Activated T-cell treated with anti-CD3 and anti-CD28 coated beads, Interleukin-2, amount 50 U/mL, for 72 hours (primary cell): ENCODE measurements at places on chromosomes 13 and 19. TPM values are rescaled to one million over a fixed set of nuclear protein-coding genes. Genes with fewer than 3 reads are reported as not detected.
A peak's percentile ranks its signal among the peaks of the same experiment; 100 is the strongest.

The CBARP gene
- total RNA-seq = 0.38 TPM

The NALCN gene
- total RNA-seq = not detected

The KCNN1 gene
- 1.2 TPM for total RNA-seq

The SRRM5 gene
- total RNA-seq = 1.7 TPM

The ZNF491 gene
- total RNA-seq = 2.4 TPM

The TEAD2 gene
- total RNA-seq = not detected

The KLK14 gene
- total RNA-seq = 1.2 TPM

- DNase-seq = no peak
- H3K27me3 ChIP-seq = no peaks in the 10 kb centered on the region
- H3K4me1 ChIP-seq = no peaks in the 10 kb centered on the region
- no peak overlapping the region for H3K27ac ChIP-seq
Observed at GRCh38 chr19:56884441-56884840, 43.9 kb upstream of the PEG3 start.

DNA sequence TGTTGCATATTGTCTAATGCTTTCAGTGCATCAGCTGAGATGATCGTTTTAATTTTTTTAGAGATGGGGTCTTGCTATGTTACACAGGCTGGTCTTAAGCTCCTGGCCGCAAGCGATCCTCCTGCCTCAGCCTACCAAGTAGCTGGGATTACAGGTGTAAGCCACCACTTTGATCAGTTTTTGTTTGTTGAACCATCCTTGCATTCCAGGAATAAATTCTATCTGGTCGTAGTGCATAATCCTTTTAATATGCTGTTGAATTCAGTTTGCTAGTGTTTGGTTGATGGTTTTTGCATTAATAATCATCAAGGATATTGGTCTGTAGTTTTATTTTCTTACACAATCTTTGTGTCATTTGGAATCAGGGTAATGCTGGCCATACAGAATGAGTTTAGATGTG is 4.4 kb downstream of the ZNF211 start:
- peaks cover 62% of the 10 kb centered on the region for H3K36me3 ChIP-seq
- no peak overlapping the region for H3K27ac ChIP-seq
- DNase-seq = no peak
- H3K27me3 ChIP-seq = no peaks in the 10 kb centered on the region

- H3K27ac ChIP-seq = peak overlapping the region; percentile 98
- H3K4me3 ChIP-seq = peak overlapping the region; percentile 76
- peaks cover 16% of the 10 kb centered on the region for H3K36me3 ChIP-seq
- peaks cover 95% of the 10 kb centered on the region for H3K4me1 ChIP-seq
- no peaks in the 10 kb centered on the region for H3K27me3 ChIP-seq
- no peak for DNase-seq
Observed at GRCh38 chr13:99315186-99315585, 8.0 kb upstream of the GPR183 start.

DNA sequence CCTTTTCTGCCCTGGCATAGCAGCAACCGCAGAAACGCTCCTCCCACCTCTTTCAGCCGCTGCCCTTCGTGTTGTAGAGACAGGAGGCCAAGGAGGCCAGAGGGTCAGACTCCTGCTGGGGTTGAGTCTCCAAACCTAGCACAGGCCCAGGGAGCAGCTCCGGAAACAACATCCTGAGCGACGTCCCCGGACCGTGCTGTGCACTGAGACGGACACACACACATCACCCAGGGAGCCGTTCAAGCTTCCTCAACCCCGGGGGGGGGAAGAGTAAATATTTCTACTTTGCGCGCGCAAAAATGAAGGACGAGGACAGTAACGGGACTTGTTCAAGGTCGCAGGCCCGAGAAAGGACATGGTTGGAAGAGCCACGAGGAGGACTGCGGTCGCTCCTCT is 657 bp downstream of the ZNF550 start:
- DNase-seq = peak; percentile 27
- H3K36me3 ChIP-seq = peaks cover 48% of the 10 kb centered on the region
- H3K27ac ChIP-seq = peak overlapping the region; percentile 92
- no peaks in the 10 kb centered on the region for H3K27me3 ChIP-seq
- peaks cover 29% of the 10 kb centered on the region for H3K4me1 ChIP-seq

DNA sequence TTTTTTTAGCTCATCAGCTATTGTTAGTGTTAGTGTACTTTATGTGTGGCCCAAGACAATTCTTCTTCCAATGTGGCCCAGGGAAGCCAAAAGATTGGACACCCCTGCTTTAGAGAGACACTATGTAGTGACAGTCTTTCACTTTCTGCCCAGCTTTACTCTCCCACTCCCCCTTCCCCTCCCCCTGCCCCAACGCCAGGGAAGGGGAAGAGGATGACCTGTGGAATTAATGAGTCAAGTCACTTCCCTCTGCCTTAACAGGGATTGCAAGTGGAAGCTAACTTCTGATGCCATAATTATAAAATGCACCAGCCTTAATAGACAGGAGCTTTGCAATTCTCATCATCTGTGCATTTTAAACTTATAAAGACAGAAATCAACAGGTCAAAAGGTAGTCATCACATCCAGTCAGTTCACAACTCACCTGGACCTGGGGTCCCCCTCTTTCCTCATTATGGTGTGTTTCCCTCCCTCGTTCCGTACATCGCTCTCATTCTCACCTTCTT is 1.6 kb downstream of the ZNF415 start:
- peak overlapping the region; percentile 78 for H3K4me3 ChIP-seq
- peaks cover 23% of the 10 kb centered on the region for H3K36me3 ChIP-seq
- peaks cover 11% of the 10 kb centered on the region for H3K27me3 ChIP-seq
- H3K4me1 ChIP-seq = peaks cover 24% of the 10 kb centered on the region
- no peak for DNase-seq

- H3K4me3 ChIP-seq = peak overlapping the region; percentile 72
- no peak for DNase-seq
- peaks cover 16% of the 10 kb centered on the region for H3K27me3 ChIP-seq
- H3K27ac ChIP-seq = no peak overlapping the region
- no peaks in the 10 kb centered on the region for H3K36me3 ChIP-seq
- H3K4me1 ChIP-seq = peaks cover 25% of the 10 kb centered on the region
Observed at GRCh38 chr19:7831452-7831851, 1.4 kb downstream of the EVI5L start.

DNA sequence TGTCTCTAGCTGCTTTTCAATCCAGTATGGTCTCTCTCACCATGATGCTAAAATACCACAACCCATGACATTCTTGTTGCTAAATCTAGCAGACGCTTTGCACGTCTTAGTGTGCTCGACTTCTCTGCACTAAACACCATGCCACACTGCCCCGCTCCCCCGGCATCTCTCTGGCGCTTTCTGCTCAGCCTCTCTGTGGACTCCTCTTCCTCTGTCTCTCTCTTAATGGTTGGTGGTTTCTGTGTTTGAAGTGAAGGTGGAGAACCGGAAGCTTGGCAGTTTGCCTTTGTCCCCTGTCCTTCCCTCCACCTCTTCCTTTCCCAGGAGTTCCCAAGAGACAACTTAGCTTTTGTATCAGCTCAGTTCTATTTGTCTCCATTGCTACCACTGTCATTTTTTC is 8.8 kb downstream of the ERCC5 start:
- H3K4me3 ChIP-seq = peak overlapping the region; percentile 38
- no peak for DNase-seq
- no peaks in the 10 kb centered on the region for H3K27me3 ChIP-seq
- H3K4me1 ChIP-seq = peaks cover 48% of the 10 kb centered on the region
- H3K36me3 ChIP-seq = peaks cover 12% of the 10 kb centered on the region

- H3K36me3 ChIP-seq = no peaks in the 10 kb centered on the region
- H3K27ac ChIP-seq = no peak overlapping the region
- no peak overlapping the region for H3K4me3 ChIP-seq
Observed at GRCh38 chr13:84641491-84641890, 759.2 kb upstream of the SLITRK1 start.

DNA sequence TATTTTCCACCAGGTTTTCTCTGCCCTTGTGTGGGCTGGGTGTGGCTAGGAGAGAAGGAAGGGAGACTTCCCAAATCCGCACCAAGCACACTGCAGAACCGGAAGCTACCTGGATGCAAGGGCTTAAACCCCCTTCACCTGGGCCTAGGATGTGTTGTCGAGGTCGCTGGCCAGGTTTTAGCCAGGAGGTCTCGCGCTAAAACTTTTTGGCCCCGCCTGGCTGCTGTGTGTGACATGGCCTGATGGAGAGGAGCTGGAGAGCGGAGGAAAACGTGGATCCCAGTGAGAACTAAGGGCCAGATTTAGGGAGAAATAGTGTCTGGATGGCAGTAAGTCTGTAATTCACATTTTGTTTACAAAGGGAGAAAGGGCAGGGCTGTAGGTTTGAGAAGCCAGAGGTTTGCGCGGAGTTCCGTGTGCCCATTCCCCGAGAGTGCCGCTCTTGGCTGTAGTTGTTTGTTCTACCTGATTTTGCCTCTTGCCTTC is 3.1 kb upstream of the TSHZ3 start:
- no peak for DNase-seq
- peaks cover 57% of the 10 kb centered on the region for H3K4me1 ChIP-seq
- no peak overlapping the region for H3K27ac ChIP-seq
- peak overlapping the region; percentile 94 for H3K4me3 ChIP-seq

- H3K27me3 ChIP-seq = no peaks in the 10 kb centered on the region
- H3K36me3 ChIP-seq = no peaks in the 10 kb centered on the region
- no peak overlapping the region for H3K4me3 ChIP-seq
- H3K27ac ChIP-seq = no peak overlapping the region
- H3K4me1 ChIP-seq = no peaks in the 10 kb centered on the region
- DNase-seq = no peak
Observed at GRCh38 chr13:112994084-112994780, 25.2 kb downstream of the MCF2L start.

- peak overlapping the region; percentile 84 for H3K4me3 ChIP-seq
- H3K27me3 ChIP-seq = no peaks in the 10 kb centered on the region
- DNase-seq = peak; percentile 71
- H3K36me3 ChIP-seq = peaks cover 22% of the 10 kb centered on the region
- peaks cover 61% of the 10 kb centered on the region for H3K4me1 ChIP-seq
Observed at GRCh38 chr19:18317961-18318800, 4.7 kb downstream of the LSM4 start.

- H3K4me3 ChIP-seq = no peak overlapping the region
- no peaks in the 10 kb centered on the region for H3K36me3 ChIP-seq
- peak overlapping the region; percentile 60 for H3K27ac ChIP-seq
- no peaks in the 10 kb centered on the region for H3K27me3 ChIP-seq
- H3K4me1 ChIP-seq = no peaks in the 10 kb centered on the region
- peak; percentile 26 for DNase-seq
Observed at GRCh38 chr13:113413898-113414282, 39.4 kb downstream of the ADPRHL1 start.

DNA sequence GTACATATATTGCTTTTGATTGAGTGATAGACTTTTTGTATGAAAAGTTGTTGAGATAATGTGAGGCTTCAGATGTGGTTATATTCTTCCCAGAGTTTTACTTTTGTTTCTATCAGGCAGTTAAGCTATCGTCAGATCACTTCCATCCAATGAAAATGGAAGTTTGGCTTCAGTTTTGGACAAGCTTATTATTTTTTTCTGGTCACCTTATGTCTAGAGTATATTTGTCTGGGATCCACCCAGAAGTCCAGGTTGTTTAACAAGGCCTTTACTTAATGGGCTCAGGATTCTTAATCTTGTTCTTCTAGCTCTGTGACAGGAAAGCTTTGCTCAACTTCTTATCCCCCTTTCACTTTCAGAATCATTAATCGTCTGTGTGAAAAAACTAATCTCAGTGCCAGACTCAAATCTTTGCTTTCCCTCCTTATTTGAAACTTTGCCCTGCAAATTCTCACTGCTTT is 150.9 kb downstream of the PDS5B start:
- peaks cover 18% of the 10 kb centered on the region for H3K36me3 ChIP-seq
- no peak for DNase-seq
- H3K27ac ChIP-seq = peak overlapping the region; percentile 94

DNA sequence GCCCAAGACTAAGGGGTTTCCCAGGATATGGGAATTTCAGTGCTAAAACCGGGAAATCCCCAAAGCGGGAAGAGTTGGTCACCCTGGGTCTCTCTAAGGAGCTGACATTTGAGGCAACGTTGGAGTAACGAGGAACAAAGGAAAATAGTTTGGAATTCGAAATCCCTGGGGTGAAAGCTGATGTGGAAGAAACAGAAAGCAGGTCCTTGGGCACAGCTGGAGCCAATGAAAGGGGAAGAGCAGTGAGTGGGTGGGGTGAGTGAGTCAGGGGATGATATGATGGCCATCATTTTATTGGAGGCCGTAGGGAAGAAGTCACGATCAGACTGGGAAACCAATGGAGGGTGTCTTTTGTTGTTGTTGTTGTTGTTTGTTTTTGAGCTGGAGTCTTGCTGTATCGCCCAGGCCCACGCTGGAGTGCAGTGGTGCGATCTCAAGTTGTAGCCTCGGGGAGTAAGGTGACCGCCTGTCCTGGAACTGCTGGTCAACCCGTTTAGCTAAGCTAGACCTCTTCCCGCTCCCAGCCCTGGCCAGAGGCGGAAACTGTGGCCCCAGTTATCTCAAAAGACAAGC is 3.4 kb upstream of the RFX2 start:
- no peak for DNase-seq
- peaks cover 2% of the 10 kb centered on the region for H3K27me3 ChIP-seq
- peaks cover 2% of the 10 kb centered on the region for H3K36me3 ChIP-seq
- H3K27ac ChIP-seq = no peak overlapping the region
- peaks cover 20% of the 10 kb centered on the region for H3K4me1 ChIP-seq
